Activated naive CD8-positive, alpha-beta T cell treated with anti-CD3 and anti-CD28 coated beads for 36 hours (primary cell): ENCODE measurements at places on chromosomes 5 and 9. TPM values are rescaled to one million over a fixed set of nuclear protein-coding genes. Genes with fewer than 3 reads are reported as not detected.

Gene FYB1
- 71.3 TPM for total RNA-seq

- DNase-seq = no peak
Measured at GRCh38 chr9:83242066-83242465, 179.1 kb upstream of the RASEF start.

GRCh38 chr9:81634915-81635516 lies 54.3 kb downstream of the TLE1 start:
- DNase-seq = no peak

Gene DMRT2
- not detected for total RNA-seq

Gene SMIM33
- total RNA-seq = 0.16 TPM

DNA sequence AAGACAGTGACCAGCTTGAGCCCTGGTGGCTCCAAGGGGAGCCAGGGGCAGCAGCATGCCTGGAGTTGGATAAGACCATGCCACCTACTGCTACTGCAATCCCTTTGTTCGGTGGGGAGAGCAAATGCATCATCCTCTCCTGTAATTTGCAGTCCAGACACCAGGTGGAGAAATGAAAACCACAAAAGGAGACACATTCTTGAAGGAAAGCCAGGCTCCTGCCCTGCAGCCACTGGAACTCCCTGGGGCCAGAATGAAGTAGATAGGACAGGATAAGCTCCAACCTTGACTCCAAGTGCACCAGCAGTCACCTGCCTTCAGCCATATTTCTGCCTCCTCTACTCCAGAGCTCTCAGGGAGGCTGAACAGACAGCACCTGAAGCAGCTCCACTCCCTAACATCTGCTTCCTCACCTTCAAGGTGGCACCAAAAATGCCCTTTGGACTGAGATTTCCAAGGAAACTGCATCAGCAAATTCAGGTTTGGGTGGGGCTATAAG lies 65.1 kb upstream of the IQGAP2 start:
- peak; percentile 11 for DNase-seq

DNA sequence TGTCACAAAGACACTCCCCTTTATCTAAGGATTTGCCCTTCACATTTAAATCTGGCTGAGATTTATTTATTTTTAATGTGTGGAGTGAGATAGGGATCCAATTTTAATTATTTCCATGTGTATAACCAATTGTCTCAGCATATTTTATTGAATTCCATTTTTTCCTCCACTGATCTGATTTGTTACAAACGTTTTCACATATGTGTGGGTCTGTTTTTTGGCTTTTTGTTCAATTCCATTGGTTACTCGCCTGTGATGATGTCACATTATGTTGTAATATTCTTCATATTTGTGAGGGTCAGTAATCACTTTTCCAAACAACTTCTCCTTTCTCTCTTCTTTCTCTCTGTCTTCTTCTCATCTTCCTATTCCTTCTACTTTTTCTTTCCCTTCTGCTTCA lies 278.3 kb upstream of the RFX3 start:
- no peak for DNase-seq

Gene FBP2
- not detected for total RNA-seq

Gene SV2C
- total RNA-seq = not detected
